ENCODE measurements at places on chromosomes 1 and 21.

DNA sequence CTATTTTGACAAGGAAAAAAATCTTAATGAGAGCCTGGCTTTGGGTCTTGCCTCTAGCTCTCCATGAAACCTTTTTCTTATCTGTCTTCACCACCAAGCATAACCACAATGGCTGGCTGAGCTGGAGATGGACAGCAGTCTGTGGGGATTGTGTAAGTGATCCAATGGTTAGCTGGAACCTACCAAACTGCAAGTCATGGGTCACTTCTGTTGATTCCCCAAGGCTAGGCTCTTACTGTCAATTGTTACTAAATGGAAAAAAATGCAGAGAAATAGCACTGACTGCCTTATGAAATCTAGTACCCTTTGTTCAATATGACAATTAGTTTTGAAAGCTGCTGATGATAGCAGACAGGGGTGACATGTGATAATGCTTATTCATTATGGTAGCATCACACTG, 359.0 kb downstream of the ST6GALNAC3 start:
- DNase-seq = no peak

DNA sequence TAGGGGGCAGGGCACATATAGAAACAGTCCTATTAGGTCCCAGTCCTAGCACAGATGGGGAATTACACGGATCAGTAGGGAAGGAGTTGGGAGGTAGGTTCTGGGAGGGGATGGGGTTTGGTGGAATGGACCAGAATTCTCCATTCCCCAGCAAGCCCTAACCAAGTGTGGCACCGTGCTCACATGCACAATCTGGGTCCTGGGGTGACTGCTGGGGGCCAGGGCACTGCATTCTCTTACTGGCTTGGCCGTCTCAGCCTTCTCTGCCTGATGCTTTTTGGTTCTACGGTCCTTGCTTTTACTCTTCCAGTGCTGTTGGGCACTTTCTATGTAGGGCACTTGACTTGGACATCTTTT, 53.9 kb downstream of the NENF start:
- no peak for DNase-seq

DNA sequence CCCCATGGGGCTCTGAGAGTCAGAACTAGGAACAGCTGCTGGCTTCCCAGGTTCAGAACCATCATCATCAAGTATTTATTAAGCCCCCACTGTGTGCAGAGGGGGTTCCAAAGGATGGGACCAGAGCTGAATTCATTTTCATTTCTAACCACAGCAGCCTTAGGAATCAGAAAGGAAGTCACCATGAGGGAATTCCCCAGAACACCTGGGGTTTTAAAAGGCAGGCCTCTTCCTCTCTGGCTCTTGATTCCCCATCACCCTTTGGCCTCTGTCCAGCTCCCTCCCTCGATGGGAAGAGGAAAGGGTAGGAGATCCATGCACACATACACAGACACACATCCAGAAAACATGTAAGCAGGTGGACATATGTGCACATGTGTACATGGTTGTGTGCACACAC, 1.3 kb upstream of the KCNN3 start:
- DNase-seq = no peak

DNA sequence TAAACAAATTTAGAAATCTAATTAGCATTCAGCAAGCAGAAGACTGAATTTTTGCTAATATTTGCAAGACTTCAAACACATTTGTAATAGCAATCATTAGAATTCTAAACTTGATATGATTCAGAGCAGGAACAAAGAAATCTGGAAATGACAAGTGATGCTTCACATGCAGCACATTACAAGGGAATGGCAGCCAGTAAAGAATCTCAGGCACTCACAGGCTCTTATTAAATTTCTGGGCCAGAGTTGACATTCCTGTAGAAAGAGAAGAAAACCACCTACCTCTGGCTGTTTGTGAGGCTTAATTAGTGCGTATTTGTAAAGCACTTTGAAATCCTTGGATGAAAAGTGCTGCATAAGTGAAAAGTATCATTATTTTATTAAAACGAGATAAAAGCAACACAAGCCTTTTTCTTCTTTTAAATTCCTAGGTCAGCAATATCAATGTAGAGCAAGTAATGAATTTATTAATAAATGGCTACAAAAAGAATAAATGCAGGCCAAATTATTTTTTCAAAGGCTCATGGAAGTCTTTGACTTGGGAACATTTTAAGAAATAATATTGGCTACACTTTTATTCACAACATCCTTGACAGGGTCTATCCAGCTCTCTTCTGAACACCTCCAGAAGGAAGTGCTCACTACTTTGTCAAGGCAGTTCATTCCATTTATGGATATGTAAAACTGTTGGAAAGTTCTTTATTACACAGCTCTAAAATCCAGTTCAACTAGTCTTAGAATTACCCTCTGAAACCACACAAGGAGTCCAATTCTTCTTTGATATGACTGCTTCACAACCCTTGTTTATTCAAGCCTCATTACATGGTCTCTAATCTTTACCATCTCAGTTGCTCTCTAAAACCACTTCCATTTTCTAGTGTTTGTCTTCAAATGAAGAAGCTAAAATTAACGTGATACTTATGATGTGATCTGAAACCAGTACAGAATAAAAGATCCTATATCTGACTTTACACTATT, 32.1 kb upstream of the SCYL3 start:
- no peak for DNase-seq

- no peak for DNase-seq
These were observed 19.0 kb downstream of the MAPKAPK2 start for GRCh38 chr1:206703661-206704060.

DNA sequence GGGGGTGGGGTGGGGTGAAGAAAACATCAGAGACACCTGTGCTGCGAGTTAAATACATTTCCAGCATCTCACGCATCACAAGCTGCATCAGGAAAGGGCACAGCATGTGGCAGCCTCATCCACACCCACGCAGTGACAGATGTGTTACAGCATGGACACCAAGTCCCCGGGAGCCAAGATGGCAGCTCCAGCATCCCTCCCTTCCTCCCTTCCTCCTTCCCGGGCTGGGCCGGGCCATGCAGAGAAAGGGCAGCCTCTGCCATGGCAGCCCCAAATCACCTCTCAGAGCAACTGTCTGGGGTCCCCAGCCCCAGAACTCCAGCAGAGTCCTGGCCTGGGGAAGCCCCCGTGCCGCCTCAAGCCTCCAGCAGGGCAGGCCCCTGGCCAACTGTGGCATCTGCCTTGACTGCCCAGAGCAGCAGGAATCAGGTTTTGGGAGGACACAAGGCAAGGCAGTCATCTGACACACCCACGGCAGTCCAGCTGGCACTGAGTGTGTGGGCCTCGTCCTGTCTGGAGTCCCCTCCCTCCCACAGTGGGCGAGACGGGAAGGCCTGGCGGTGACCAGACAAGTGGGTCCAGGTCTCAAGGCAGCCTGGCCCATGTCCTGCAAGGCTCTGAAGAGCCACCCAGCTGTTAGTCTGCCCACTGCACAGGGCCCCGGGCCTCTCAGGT, 6.2 kb downstream of the SMIM1 start:
- DNase-seq = peak; percentile 73

DNA sequence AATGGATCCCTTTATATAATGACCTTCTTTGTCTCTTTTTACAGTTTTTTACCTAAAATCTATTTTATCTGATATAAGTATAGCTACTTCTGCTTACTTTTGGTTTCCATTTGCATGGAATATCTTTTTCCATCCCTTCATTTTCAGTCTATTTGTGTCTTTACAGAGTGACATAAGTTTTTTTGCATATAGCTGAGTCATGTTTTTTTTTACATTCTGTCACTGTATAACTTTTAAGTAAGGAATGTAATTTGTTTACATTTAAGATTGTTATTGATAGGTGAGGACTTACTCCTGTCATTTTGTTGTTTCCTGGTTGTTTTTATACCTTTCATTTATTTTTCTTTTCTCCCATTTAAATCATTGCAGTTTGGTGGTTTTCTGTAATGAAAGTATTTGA, 402.7 kb upstream of the ADGRL2 start:
- no peak for DNase-seq

DNA sequence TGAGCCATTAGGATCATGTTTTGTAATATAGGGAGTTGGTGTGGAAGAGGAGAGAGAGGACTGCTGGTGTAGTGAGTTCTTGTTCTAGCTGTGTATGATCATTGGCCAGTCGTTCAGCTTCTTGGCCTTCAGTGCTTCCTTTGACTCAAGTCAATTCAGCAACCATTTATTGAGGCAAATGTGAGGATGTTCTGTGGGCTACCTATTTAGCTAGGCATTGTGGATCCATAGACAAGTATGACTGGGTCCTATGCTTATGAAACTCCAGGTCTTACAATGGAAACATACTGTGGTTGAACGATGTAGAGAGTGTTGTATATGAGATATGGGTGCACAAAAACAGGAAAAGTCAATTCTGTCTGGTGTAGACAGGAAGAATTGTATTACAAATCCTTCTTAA, 41.7 kb downstream of the NFIA start:
- DNase-seq = no peak

DNA sequence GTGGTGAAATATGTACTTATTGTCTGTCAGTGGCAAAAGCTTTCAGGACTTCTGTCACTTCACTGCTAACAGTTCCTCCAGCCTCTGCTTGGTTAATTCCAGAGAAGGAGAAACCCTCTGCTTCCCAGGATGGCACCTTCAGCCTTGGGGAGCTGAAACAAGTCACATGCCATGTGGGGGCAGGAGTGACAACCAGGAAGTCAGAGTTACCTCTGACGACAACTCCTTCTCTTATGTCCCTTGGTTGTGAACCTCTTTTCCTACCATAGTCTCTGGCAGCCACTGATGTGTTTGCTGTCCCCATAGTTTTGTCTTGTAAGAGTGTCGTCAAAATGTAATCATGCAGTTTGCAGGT, 53.6 kb downstream of the FCRL5 start:
- DNase-seq = no peak

GRCh38 chr21:31090376-31090775, 52.1 kb upstream of the KRTAP19-8 start:
- no peak for DNase-seq

DNA sequence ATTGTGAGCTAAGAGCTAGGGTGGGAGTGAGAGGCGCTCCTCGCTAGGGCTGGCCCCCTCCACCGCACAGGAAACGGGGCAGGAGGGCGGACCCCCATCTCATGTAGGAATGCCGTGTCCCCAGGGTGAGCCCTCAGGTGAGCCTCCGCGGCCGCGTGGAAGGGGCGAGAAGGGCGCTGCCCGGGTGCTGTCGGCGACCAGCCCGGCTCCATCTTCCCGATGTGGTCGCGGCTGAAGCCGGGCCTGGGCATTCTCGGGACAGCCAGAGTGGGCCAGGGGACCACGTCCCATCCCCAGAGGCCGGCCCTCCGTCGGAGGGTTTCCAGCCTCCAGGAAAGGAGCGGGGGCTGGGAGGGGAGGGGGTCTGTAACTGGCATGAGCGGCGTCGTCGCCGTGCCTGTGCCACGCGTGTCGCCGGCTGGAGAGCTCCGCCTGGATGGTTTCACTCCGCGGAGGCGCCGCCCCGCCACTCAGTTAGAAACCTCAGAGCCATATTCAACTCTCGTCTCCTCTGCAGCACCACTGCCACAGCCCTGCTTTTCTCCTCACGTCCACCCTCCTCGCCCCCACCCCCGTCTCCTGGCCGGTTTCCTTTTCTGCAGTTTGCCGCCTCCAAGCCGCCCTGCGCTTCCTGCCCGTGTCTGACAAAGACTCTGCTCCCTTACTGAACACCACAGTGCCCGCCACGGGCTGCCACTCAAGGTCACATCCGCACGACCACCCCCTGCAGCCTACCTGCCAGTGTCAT, at the start of gene TMEM269:
Gene TMEM269, plus strand, starts transcription at position 46 of the 748 bp plus-strand sequence. CDS start 4,903 bp downstream, outside the sequence.
- no peak for DNase-seq

- no peak for DNase-seq
These were observed 182.1 kb upstream of the LMO4 start for GRCh38 chr1:87146538-87146937.

DNA sequence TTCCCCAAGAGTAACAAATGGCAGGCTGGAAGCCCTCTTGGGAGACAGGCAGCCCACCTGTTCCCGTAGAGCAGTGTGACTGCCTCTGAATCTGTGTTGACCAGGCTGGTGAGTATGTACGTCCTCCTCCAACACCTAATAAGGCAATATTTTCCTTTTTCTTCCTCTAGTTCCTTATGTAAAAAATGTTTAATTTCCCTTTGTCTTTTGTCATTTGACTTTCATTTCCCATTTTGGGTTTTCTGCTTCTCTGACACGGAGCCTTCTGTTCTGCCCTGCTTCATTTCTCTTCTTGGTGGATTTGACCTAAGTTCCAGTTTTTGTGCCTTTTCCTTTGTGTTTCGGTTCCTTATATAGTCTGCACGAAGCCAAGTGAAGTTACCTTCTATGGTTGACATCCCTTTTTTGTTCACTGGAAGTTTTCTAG, 65.8 kb upstream of the ATF3 start:
- DNase-seq = no peak

DNA sequence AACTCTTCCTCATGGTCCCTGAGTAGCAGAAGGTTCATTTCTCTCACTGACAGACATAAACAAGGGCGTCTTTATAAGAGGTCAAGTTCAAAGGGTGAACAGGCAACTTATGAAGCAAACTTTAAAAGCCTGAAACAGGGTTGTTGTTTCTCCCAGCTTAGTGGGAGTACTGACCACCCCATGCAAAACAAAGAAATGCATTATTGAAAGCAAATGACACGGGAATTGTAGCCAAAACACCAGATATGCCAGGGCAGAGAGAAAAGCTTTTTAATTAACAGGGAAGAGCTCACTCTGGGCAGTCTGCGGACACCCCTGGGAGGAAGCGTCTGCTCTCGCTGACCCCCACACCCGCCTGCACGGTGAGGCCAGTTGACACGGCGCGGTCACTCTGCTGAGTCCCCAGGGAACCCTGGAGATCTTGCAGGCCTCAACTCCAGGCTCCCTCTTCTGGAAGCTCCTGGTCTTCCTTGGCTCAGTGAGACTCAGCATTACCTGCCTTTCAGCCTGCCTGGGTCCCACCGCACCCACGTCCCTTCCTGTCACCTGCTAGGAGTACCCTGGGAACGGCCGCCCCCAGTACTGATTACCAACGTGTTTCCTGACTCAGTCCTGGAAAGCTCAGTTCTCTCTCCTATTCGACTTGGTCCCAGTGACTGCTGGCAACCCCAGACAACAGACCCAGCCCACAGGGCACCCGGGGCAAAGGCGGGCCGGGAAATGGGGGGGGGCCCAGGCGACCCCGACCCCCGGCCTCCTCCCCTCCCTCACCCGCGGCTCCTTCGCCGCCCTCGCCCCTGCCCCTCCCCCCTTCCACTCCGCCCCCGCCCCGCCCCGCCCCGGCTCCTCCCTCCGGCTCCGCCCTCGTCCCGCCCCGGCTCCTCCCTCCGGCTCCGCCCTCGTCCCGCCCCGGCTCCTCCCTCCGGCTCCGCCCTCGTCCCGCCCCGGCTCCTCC, 972 bp downstream of the CFAP410 start:
- no peak for DNase-seq

GRCh38 chr1:193325771-193326170, 139.4 kb upstream of the B3GALT2 start:
- no peak for DNase-seq

GRCh38 chr1:86152887-86153286, 3.7 kb downstream of the COL24A1 start:
- DNase-seq = no peak

DNA sequence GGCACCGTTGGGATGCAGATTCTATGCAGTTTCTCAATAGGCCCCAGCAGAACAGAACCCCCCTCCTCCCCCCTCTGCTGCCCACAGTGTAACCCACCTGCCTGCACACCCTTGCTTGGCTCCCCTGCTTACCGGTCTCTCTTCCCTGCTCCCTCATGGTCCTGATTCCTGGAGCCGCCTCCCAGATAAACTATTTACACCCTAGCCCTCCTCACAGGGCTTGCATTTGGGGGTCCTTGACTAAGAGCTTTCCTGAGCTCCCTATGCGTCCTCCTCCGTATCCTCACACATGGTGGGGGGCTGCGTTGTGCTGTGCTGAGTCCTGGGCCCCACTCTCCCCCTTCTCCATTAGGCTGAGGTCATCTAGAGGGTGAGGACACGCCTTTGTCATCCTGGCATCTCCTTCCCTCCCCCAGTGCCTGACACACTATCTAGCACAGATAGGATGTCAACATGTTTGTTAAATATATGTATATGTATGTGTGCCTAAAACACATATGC, 121.9 kb downstream of the GRIK3 start:
- no peak for DNase-seq

Measured in cardiac septum (tissue), 1 donor.